ENCODE measurements at places on chromosomes 3 and 15. TPM values are rescaled to one million over a fixed set of nuclear protein-coding genes. Genes with fewer than 3 reads are reported as not detected.

The CLDN16 gene
- total RNA-seq = 0.15 TPM

DNA sequence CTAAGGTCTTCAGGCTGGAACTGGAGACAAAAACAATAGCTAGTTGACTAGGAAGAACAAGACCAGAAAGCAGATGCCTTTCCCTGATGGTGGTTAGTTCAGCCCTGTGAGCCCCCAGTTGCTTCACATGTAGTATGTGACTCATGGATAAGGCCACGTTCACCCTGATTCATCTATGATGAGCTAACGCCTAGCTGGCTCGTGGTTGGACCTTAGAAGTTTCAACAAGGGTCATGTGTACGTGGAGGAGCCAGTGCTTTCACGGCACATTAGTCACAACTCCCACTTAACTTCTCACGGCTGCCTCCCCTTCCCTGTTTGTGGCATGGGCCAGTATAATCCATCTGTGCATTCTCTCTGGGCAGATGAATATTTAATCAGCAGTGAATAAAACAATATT is 20.6 kb downstream of the COL8A1 start:
- DNase-seq = peak; percentile 85

- no peak for DNase-seq
These were observed 442.0 kb downstream of the LPP start for GRCh38 chr3:188595890-188596376.

DNA sequence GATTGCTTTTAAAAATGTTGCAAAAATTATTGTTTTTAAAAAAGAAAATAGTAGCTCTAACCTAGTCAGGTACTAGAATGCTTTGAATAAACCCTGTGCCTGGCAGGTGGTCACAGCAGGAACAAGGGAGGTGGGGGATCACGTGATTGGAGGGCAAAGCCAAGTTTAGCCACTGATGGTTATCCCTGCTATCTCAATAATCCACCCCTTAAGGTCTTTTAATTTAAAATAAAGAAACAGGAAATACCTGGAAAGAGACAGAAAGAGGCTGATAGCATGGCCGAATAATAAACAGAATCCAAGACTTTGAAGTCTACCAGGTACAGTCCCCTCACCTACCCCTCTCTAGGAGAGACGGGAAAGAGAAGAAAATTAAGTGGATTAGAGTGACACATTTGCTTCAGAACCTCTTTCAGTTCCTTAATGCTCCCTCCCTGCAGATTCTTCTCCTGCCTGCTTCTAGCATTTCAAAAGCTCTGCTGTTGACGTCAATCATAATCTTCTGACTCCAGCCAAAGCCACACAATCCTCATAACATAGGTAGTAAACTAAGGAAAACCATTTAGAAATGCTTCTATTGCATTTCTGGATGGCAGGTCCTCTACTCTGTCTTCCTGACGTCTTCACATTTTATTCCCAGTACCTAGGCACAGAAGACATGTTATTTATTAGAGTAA is 303.4 kb upstream of the MME start:
- DNase-seq = no peak

DNA sequence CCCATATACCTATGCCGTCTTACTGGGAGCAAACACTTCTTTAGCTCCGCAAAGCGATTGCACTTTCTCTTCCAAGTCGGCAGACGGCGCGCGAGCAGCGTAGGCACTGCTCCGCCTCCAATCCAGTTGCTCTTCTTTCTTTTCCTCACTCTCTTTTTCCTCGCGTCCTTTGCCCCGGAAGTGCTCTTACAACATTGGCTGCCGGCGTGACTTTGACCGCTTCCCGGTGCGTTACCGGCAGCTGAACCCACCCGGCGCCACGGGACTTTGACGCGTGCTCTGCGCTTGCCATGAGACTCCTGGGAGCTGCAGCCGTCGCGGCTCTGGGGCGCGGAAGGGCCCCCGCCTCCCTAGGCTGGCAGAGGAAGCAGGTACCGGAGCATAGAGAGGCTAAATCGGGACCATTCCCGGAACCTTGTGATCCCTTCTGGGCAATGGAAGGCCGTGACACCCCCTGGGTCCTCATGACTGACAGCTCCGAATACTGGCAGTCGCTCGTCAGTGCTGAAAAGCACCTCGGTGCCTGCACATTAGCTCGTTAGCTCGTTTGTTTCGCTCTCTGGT is at the start of gene GFM1:
Gene GFM1, plus strand, starts transcription at position 183 of the 564 bp plus-strand sequence. Its CDS starts 108 bp downstream, at position 291.
- peak; percentile 99 for DNase-seq

DNA sequence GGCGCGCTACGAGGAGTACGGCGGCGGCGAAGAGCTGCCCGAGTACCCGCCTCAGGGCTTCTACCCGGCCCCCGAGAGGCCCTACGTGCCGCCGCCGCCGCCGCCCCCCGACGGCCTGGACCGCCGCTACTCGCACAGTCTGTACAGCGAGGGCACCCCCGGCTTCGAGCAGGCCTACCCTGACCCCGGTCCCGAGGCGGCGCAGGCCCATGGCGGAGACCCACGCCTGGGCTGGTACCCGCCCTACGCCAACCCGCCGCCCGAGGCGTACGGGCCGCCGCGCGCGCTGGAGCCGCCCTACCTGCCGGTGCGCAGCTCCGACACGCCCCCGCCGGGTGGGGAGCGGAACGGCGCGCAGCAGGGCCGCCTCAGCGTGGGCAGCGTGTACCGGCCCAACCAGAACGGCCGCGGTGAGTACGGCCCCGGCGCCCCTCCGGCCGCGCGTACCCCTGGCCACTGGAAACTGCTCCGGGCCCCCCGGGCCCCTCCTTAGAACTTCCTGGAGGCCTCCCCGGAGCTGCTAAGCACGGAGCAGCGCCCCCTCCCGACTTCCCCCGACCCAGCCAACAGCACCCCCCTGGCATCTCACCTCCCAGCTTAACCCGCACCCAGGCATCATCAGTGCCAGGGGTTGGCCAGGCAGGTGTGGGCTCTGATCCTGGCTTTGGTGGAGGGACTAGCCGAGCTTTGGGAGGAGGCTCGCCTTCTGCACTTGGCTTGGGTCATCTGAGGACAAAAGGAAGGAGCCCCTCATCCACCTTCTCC is 1.4 kb downstream of the LOXL1 start:
- peak; percentile 48 for DNase-seq
